ENCODE measurements at places on chromosomes 11 and 22. TPM values are rescaled to one million over a fixed set of nuclear protein-coding genes. Genes with fewer than 3 reads are reported as not detected.

- DNase-seq: no peak
These were observed 38.0 kb upstream of the ARFGAP3 start for GRCh38 chr22:42895087-42895486.

DNA sequence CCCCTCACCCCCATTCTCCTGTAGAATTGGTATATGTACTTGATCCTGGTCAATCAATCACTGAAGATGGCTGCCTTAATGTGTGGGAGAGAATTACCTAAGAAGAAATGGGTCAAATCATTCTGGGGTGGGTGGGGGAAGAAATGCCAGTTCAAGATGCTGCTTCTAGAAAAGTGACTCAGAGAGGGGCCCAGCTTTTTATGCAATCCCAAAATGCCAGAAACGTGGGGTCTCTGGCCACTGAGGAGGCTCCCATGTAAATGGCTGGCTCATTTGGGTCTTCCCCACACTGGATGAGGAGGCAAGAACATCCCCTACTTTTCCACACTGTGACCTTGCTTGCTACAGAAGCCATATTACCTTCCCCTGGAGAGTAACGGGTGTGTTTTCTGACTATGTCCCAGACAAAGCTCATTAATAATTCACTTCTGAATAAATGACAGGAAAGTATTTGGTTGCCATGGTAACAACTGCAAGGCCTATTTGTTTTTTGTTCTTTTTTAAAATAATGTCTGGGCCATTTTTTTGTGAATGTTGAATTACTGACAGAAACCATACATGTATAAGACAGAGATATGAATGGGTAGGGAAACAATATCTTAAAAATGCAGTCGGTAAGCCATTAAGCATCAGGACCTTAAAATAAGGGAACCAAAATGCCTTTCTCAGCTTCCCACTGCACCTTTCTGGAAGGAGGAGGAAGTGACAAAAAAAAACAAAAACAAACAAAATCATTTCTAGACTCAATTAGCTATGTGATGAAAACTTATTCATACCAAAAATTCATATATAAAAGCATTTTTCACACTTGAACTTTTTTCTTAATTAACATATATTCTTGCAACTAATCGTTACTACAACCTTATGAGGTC lies 32.0 kb downstream of the SLC1A2 start:
- no peak for DNase-seq

Gene NRXN2
- not detected for total RNA-seq

Gene ELFN2
- 0.96 TPM for total RNA-seq

Gene KLHL35
- 1.5 TPM for total RNA-seq

Gene P4HA3
- 1.7 TPM for total RNA-seq
